ENCODE measurements at places on chromosomes 13 and 19.
A peak's percentile ranks its signal among the peaks of the same experiment; 100 is the strongest.

DNA sequence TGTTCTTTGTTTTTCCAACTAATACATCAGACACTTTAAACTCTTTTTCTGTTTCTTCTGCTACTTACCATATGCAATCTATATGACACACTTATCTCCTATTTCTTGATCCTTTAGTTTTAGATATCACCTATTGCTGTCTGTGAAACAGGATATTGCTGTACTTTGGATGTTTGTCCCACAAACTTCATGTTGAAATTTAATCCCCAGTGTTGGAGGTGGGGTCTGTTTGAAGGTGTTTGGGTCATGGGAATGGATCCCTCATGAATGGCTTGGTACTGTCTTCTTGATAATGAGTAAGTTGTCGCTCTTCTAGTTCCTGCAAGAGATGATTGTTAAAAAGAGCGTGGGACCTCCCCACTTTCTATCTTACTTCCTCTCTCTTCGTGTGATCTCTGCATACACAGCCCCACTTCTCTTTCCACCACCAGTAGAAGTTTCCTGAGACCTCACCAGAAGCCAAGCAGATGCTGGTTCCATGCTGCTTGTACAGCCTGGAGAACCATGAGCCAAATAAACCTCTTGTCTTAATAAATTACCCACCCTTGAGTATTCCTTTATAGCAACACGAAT, 244.2 kb downstream of the NHLRC3 start:
- DNase-seq = no peak

- no peak for DNase-seq
Observed at GRCh38 chr13:50955241-50955640, 45.6 kb downstream of the RNASEH2B start.

- no peak for DNase-seq
Observed at GRCh38 chr13:100098445-100099116, 9.7 kb downstream of the PCCA start.

DNA sequence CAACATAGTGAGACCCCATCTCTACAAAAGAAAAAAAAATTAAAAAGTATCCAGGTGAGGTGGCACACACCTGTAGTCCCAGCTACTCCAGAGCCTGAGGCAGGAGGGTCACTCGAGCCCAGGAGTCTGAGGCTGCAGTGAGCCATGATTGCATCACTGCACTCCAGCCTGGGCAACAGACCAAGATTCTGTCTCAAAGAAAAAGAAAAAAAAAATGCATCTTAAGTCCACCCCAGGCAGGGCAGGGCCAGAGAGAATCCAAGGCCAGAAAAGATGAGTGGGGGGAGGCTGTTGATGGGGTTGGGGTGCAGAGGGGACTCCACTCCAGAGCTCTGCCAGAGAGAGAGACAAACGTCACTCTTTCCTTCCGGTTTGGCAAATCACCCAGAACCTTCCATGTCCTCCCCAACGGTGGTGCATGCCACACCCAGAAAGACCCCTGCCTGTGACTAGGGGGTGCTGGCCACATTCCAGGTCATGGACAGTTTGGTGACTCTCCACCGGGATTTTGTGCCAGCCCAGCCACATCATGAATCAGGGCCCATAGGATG, 431 bp downstream of the FUT3 start:
- DNase-seq = no peak

DNA sequence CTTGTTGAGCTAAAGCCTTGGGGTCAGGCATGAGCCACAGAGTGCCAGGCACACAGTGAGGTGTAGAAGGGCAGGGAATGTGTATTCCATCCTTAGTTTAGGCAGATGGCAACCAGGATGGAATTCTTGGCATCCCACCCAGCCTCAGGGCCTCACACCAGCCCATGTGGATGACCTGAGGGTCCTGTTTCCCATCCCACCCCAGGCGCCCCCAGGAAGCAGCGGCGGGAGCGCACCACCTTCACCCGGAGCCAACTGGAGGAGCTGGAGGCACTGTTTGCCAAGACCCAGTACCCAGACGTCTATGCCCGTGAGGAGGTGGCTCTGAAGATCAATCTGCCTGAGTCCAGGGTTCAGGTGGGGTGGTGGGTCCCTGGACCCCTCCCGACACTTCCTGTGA, 14.3 kb downstream of the CRX start:
- DNase-seq = no peak

- peak; percentile 66 for DNase-seq
Observed at GRCh38 chr13:49428041-49428763, 15.7 kb downstream of the CAB39L start.

DNA sequence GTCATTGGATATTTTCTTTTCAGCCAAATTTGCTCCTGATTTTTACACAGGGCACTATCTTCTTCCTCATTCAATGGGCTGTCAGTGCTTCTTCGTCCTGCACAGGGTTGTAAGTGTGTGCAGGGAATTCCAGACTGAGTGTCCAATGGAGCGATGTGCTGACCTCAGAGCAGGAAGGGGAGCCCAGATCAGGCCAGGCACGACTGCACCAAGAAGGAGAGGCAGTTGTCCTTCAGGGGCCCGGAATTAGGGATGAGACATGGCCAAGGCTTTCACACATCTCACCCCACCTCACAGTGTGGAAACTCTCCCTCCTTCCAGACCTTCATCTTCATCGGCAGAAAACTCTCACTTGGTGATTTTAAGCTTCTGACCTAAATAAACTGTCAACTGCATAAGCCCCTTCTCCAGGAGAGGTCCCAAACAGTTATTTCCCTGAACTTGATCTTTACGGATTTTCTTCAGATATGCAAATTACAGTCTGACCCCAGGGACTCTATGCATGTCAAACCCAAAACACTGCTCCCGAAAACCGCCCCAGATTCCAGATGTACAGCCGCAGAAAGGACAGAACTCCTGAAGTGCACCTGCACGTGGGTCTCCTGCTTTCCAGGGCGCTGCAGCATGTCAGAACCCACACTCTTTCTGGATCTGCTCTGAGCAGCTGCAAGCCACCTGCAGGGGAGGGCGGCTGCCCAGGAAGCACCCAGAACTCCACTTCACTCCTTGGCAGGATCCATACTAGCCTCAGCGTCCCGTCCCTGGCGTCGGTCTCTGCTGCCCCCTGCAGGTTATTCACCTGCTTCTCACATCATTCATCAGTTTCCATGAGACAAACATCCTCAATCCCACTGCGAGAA, 625 bp upstream of the ZNF20 start:
- peak; percentile 84 for DNase-seq

DNA sequence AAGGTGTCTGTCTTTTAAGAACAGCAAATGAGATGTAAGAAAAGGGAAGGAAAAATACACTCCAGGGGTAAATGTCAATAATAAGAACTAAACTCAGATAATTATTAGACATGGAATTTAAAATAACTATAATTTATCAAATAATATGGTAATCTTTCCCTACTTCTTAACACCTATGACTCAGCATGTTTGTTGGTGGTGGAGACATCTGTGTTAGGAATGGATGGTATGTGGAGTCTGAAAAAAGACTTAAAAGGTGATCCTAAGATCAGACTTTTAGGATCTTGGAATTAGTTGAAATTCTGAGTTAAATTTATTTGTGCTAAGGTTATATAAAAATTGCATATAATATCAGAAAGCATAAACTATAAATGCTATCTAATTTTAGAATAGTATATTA, 915.1 kb downstream of the SLITRK5 start:
- DNase-seq = no peak

DNA sequence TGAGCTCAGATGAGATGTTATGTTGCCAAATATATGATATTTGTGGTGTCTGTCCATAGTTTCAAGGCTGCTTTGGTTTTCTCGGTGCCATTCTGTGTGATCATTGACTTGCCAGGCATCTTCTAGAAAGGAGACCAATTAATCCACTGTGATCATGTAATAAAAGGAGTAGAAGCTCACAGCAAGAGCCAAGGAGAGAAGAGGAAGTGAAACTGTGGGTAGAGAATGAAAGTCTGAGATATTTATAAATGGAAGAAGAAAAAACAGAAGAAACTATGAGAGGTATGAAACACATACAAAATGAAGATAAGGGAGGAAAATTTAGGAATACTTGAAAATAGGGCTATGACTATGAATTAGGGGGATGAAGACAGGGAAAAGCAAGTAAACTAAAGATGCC, 11.1 kb upstream of the ZNF613 start:
- no peak for DNase-seq

DNA sequence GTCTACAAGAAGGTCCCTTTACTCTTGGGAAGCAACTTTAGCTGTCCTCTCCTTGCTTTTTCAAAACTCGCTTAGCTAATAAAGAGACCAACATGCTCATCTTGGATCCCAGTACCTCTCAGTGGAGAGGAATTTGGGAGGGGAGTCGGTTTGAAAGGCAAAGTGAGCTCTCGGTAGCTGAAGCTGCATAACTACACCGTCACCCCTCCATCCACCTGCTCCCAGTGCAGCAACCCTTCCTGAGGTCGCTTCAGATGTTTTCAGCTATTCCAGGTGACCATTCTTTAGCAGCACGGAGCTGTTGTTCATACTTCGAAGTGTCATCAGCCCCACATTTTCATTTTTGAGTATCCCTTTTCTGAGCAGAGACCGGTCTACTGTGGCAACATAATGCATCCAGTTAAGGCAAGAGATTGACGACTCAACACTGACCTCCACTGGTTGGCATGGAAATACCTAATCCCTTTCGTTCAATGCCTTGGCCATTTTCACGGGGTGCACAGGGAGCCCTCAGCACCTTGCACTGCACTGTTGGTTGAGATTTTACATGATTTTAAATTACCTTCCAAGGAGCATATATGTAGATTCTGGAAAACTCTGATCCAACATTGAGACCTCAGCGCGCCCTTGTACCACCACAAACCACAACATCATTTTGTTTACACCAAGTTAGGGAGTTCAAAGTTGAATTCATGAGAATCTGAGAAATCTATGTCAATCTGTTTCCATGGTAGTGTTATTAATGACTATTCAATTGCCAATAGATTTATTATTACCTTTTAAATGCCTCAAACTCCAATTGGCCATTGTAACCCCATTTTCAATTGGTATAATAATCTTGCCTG, 42.2 kb downstream of the DLEU7 start:
- DNase-seq = peak; percentile 84

DNA sequence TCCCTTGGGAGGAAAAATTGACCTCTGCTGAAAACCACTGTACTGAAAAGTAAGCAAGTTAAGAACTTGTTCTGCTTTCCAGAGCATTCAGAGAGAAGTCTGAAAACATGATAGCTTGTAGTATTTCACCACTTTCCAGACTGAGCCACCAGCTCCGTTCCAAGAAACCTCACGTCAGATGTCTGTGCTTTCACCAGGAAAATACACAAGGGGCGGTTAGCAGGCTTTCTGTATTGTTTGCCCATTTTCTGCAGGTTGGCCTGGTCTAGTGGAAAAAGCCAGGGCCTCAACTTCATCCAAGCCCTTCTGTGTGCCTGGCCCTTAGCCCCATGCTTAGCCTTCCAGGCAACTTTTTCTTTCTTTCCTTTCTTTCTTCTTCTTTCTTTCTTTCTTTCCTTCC, 36.4 kb downstream of the RXFP2 start:
- DNase-seq = no peak

- DNase-seq = no peak
Observed at GRCh38 chr13:48487968-48488367, 44.9 kb downstream of the RCBTB2 start.

GRCh38 chr13:27101289-27101688, 70.3 kb downstream of the USP12 start:
- no peak for DNase-seq

- no peak for DNase-seq
Observed at GRCh38 chr13:43244481-43244880, 221.1 kb downstream of the DNAJC15 start.

DNA sequence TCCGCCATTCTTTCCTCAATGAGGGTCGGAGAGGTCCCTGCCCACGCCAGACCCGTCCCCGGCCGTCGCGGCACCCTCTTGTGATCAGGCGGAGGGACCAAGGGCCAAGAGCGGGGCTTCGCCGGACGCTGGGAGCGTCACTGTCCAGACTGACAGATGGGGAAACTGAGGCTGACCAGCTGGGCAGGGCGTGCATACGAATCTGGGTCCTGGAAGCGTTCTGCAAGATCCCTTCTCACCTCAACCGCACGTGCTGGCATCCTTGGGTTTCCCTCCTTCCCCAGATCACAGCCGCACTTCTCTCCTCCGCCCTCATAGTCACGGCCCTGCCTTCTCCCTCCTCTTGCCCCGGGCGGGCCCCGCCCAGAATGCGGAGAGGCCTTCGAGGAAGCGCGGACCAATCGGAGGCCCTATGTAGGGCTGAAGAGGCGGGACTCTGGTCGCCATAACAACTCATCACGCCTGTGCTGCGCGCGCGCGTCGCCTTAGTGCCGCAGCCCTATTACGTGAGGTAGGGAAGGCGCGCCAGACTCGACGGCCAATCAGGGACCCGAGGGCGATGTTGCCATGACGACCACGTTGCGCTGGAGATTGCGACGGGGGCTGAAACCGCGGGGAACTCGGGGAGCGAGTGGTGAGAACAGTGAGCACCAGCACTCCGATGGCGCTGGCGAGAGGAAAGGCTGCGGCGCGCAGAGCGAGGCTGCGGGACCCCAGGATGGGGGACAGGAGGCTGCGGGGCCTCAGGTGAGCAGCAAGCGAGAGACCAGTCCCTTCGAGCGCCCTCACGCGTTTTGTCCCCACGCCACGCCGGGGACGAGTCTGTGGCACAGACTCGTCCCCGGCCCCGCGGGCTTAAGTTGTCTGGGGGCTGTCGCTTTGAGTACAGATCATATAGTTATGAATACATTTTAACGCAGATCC, 5.7 kb downstream of the RNF225 start:
- peak; percentile 97 for DNase-seq

- DNase-seq = no peak
Observed at GRCh38 chr13:45607931-45608330, 7.6 kb downstream of the ERICH6B start.

DNA sequence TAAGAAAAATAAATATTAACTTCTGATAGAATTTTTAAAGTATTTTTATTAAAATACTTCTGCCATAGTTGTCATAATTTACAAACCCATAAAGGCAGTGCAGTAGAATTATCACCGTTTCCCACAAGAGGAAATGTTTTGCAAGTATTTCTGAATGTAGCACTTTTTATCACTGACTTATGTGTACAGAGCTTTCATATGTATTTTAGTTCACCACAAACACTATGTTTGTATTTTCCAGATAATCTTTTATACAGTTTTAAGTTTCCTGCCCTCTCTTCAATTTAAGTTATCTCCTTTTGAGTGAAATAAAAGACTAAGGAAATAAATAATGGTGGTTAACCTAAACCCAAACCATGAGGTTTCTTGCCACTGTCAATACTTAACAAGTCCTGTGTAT, 24.2 kb downstream of the MIPEP start:
- DNase-seq = no peak

- no peak for DNase-seq
Observed at GRCh38 chr13:113129921-113130750, 7.5 kb downstream of the F10 start.

DNA sequence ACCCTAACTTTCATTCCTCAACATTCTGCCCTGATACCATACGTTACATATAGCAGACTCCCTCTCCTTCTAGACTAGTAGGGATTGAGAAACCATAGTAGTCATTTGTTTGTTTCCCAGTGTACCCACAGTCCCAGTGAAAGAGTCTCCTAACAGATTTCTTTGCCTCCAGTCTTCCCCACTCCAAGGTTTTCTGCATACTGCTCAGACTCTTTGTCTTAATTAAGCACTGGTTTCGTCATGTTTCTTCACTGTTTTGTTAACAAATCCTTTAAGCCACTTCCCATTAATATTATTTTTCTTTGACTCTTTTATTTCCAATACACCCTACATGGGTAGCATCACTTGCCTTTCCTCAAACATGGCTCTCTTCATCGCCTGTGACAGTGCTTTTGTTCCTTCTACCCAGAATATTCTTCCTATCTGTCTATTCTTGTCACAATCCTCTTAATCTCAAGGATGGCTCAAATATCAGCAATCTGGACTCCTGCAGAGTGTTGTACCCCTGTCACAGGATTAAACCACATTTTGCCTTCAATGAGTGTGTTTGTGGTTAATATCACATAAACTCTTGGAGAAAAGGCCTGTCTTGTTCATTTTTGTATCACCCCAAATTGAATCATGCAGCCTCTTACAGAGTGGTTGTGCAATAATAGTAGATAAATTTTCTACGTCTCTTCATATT, 92.7 kb upstream of the KLF12 start:
- no peak for DNase-seq

All from AML-193 (cell line).